ENCODE measurements at places on chromosomes 5 and 9.

GRCh38 chr5:74639807-74640449, 600 bp downstream of the ENC1 start:
- peak; percentile 73 for DNase-seq

GRCh38 chr9:115766370-115766955, 387.1 kb upstream of the PAPPA start:
- DNase-seq: no peak

- DNase-seq: no peak
Observed at GRCh38 chr5:136998854-136999357, 500.2 kb downstream of the SPOCK1 start.

DNA sequence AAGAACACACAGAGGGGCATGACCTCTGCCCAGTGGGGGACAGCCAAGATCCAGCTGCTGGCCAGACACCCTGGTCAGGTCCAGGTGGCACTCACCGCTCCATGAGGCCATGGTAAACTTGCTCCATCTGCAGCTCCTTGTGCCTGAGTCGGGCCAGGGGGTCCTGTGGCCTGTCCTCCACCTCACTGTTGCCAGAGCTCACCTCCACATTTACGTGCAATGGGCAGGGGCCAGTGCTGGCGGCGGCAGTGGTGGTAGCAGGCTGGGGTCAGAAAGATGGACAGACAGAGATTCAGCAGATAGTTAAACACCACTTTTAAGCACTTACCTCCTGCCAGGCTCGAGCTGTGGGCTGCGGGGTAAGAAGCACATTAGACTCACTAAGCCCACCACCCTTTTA, 28.0 kb downstream of the AKNA start:
- DNase-seq: no peak

GRCh38 chr9:30235564-30235963, 2148.9 kb upstream of the ACO1 start:
- DNase-seq: no peak

DNA sequence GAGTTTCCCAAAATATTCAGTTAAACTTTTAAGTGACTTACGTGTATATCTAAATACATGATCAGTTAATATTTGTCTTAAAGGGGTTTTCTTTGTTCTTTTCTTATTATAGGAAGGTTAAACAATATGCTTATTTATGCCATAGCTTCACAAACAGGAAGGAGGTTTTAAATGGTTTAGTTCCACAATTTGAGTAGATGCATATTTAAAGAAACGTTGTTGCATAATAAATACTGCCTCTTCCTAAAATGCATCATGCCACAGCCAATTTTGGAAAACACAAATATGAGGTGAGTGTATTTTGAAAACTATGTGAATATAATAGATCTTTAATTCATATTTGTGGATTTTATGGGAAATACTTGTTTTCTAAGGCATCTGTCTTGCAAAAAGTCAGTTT, 2.5 kb upstream of the ADRB2 start:
- no peak for DNase-seq

DNA sequence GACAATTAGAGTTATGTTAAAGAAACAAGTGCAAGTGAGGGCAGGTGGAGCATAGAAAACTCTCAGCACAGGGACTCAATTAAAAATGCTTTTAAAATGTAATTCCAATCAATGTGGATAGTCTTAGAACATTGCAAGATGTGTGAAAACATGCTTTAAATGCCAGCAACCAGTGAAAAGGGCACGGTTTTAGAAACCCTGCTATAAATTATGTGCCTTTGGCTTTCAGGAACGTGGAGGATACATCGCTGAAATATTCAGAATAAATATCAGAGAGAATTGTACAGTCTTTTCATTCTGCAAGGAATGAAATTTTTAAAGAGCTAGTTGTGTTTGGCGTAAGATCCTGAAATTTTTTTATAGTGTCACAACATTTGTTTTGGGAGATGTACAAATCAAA, 101.1 kb downstream of the TLE4 start:
- DNase-seq: no peak

DNA sequence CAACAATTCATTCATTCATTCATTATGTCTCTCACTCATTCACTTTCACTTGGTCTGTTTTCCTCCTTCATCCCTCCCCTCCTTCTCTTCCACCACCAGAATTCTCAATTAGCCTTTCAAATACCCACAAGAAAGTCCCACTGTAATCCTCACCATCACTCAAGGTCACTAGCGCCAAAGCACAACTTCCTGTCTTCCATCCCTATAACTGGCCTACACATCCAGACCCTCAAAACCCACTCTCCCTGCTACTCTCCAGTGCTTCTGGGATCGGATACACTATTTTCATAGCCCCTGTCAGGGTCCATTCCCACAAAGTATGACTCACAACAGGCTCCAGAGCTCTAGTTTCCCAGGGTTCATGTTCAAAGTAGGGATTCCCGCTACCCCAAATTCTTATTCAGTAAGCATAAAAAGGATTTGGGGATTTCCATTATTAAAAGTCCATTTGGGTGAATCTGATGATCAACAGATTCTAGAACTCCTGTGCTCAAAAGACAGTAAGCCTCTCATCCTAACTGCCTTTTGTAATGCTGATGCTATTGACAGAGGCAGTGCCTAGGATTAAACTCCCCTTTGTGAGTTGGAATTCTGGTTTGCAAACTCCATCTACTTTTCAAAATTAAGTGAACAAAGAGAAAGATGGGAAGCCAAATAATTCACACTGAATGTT, 250.9 kb downstream of the SEMA5A start:
- DNase-seq: no peak

DNA sequence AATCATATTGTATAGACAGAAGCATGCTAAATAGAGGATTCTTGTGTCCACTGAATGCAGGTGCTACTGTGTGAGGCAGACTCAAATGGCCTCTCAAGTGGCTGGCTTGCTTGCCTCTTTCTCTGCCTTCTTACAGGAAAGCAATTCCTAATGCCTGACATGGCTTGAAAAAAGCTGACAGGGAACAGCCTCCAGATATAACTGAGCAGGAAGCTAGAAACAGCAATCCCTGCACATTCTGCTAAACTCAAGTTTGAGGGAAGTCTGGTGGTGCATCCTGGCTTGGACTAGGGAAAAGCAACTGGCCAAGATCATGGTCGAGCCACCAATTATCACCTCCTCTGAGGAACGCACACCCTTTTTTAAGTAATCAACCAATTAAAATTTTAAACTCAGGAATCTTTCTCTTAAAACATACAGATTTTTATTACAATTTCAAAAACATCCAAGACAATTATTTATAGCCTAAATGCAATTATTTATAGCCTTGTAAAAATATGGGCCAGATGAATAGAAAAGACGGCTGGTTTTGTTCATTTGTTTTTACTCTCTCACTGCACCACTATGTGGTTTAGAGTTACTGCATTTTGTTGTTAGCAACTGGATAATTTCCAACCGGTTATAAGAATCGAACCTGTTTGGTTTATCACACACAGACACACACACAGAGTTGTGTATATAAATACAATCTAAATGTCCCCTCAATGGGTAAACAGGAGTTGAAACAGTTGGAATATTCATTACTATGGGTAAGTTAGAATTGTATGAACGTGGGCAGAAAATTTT, 290.9 kb upstream of the ANKRD55 start:
- DNase-seq: no peak

DNA sequence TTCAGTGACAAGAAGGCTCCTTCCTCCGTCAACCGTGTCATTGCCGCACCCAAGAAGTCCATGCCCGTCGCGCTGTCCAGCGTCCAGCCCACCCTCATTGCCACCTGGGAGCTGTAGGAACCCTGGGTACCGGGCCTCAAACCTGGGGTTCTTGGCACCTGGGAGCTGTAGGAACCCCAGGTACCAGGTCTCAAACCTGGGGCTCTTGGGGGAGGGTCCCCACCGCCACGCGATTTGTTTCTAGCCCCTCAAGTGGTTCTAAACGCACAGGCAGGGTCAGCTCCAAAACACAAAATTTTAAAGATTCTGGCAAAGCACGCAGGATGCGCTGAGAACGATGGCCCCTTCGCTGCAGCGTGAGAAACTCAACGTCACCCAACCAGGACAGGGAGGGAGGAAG, 17.7 kb downstream of the LHX3 start:
- DNase-seq: no peak

DNA sequence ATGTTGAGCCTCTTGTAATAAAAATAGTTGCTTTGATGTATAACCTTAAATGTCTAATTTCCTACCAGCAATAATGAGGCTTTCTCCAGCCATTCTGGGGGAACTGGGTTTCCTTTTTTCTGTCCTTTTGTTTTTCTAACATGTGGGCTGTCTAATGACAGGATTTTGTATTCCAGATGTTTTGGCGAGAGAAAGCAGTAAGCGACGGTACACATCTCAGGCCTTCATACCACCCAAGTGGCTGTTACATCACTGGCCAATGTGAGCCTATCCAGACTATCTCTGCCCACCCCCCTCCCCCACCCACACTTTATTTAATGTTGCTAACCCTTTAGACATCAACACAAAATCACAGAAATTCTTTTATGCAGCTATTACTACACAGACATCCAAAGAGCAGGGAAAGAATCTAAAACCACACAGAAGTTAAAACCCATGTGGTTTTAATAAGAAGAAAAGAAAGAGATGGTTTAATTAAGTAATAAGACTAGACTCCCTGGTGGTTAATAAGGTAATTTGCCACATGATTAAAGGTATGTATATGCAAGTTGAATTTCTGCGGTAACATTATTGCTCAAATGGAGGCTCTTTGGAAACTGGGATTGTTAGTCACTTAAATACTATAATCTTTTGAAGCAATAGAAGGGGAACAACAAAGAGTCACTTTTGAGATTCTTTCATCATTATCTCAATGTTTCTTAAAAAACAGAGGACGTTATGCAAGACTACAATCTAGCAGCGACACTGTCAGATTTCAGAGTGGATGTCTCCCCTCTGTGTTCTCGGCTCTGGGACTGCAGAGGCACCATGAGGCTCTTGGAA, 365.1 kb downstream of the ENC1 start:
- DNase-seq: no peak

DNA sequence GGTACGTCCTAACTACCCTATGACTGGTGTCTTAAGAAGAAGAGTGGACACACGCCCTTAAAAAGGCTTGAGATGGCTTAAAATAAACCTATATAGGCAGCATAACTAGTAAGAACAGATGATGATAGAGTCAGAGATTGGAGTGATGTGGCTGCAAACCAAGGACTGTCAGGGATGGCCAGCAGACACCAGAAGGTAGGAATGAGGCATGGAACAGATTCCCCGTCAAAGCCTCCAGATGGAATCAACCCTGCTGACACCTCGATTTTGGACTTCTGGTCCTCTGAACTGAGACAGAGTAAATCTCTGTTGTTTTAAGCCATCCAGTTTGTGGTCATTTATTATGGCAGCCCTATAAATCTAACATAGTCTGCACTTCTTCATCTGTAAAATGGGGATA, 7.4 kb downstream of the TMOD1 start:
- no peak for DNase-seq

DNA sequence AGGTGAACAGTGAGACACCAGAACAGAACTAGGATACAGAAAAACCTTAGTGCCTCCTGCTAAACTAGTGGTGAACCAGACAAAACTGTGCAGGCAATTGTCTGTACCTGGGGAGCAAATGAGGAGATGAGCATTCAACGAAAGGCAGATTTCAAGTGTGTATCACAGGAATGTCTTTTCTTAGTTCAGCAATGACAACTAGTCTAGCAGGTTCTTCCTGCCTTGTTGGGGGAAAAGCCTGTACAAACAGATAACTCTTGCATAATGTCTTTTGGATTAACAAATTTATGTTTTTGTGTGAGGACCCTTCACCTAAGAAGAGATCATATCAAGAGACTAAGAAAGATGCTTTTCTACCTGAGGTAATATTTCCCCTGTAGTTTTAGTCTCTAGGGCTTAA, 21.8 kb upstream of the DENND4C start:
- DNase-seq: no peak

DNA sequence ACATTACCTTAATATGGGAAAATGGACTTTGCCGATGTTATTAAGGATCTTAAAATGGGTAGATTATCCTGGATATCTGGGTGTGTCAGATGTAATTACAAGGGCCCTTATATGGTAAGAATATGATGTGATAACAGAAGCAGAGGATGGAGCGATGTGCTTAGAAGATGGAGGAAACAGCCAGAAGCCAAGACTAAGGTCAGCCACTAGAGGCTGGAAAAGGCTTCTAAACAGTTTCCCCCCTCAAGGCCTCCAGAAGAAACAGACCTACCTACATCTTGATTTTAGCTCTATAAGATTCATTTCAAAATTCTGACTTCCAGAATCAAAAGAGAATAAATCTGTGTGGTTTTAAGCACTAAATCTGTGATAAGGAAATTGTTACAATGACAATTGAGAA, 131.9 kb downstream of the CAAP1 start:
- no peak for DNase-seq

All from RPMI8226 (cell line).